ENCODE measurements at places on chromosomes 6 and 20.

GRCh38 chr6:14540810-14541540 lies 423.4 kb downstream of the CD83 start:
- no peak for DNase-seq

GRCh38 chr6:131336596-131336995 lies 201.3 kb downstream of the AKAP7 start:
- no peak for DNase-seq

DNA sequence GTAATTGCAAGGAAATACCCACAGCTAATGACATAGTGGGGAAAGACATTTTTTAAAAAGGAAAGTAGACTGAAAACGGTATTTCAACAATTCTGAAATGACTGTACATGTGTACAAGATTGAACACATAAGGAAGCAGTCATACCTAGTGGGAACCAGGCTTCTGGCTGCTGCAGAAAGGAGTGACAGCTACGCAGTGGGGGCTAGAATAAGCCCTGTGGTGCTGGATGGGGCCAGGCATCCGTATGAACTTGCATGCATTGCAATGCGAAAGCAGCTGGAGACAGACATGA lies 54.9 kb upstream of the GPR31 start:
- DNase-seq: no peak

GRCh38 chr6:163494279-163494727 lies 79.8 kb downstream of the QKI start:
- DNase-seq: no peak

GRCh38 chr6:38176797-38177751 lies 357.5 kb downstream of the ZFAND3 start:
- DNase-seq: no peak

DNA sequence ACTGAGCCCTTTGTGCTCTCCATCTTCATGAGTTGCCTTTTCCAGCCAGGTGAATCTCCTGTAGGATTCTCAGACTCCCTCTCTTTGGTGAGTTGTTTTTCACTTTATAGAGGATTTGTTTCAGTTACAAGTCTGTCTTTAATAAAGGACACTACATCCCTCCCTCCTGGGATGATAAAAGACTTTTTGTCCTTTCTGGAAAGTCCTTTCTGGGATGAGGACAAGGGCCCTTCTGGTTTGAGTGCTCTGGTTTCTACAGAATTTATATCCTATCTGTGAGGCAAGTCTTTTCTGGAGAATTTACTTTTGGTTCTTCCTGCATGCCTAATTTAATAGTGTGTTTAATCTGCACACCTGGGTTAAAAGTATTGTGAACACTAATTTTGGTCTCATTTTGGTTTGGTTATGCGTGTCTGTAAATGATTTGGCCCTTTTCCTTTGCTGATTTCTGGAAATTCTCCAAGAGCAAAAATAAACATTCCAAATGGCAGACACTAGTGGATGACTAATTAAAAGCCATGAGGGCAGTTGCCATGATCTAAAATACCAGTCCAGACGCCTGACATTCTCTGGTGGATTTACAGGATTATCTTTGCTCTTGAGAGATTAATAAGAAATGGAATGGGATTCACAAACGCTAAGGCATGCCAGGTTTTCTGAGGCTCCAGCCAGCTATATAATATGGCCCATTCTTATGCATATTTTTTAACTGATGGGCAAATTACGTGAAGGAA lies 44.8 kb downstream of the TCP11 start:
- no peak for DNase-seq

DNA sequence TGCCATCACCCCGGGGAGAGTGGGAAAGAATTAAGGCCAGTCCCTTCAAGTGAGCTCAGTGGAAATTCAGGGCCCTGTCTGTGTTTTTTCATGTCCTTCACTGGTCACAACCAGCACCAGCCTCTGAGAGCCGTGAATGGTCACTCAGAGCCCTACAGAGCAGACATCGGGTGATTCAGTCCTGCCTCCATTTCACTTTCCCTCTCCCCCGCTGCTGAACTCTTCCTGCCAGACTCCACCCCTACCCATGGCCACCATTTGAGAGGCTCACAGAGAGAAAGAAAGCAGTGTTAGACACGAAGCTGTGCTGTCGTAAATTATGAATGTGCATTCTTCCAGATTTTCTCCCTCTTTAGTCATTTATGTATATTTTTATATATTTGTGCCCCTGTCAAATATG lies 5.4 kb downstream of the R3HDML start:
- no peak for DNase-seq

GRCh38 chr6:5854899-5855298 lies 151.8 kb downstream of the NRN1 start:
- no peak for DNase-seq

GRCh38 chr20:41029150-41029901 lies 704 bp downstream of the TOP1 start:
- peak; percentile 43 for DNase-seq

GRCh38 chr6:44043479-44044153 lies 83.6 kb downstream of the MRPL14 start:
- DNase-seq: no peak

GRCh38 chr20:38001173-38001875 lies 31.9 kb downstream of the TTI1 start:
- no peak for DNase-seq

- no peak for DNase-seq
Observed at GRCh38 chr6:71889366-71889765, 3.0 kb downstream of the RIMS1 start.

DNA sequence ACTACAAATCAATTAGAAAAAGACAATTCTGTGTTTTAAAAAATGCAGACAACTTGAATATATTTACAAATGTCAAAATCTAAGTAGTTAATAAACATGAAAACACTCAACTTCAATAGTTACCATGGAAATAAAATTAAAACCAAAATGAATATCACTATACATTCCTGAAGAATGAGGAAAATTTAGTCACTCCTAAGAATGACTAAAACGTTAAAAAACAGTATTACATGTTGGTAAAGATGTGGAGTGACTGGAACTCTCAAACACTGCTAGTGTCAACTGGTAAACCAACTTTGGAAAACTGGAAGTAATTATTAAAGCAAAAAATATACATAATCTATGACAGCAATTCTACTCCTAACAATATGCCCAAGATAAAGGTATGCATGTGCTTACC lies 36.3 kb downstream of the AHI1 start:
- DNase-seq: no peak

GRCh38 chr6:165931675-165932074 lies 236.0 kb downstream of the TBXT start:
- no peak for DNase-seq

- DNase-seq: no peak
Observed at GRCh38 chr6:168100803-168101589, 22.0 kb upstream of the FRMD1 start.

GRCh38 chr6:27867051-27867944 lies 44.9 kb downstream of the OR2B2 start:
- peak; percentile 83 for DNase-seq

DNA sequence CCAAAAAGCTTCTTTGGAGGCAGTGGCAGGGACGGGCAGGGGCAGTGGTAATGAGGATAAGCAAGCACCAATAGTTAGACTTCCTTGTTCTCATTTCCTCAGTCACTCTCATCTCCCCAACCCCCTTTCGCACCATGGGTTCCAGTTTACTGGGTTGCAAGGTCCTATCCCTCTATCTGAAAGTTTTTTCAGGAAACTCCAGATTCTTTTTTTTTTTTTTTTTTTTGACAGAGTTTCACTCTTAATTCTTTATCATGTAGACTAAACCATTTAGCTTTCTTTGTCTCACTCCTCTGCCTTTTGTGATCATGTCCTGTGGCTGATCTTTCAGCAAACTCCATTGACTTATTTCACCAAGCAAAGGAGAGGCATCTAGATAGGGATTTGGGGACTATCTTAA lies 51.4 kb upstream of the GMDS start:
- no peak for DNase-seq

DNA sequence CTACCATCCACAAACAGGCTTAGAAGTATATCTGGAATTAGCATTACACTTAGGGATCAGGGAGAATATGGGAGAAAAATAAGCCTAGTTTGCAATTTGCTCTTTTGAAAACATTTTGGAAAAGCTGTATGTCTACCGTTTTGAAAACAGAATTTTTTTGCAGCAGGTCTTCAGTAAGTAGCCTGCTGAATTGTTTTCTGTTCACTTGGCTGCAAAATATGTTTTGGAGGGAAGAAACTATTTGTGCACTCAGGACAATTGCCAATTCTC lies 39.6 kb downstream of the ILRUN start:
- DNase-seq: no peak

DNA sequence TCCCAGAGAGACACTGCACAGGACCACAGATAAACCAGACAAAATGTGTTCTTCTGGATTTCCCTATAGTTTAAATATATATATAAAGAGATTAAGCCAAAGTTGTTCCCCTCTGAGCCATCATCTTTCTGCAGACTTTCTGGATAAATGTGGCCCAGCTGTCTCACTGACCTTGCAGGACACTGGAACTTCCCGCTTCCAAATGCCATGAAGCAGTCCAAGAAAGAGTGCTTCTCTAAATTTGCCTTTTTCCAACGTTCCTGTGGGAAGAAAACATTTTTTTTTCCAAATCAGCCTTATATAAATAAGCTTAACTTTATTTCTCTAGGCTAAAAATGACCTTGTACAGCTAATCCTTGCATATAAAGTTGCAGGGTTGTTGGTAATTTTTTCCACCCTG lies 65.7 kb downstream of the CYP39A1 start:
- DNase-seq: no peak

- DNase-seq: peak; percentile 67
Observed at GRCh38 chr6:127855542-127856159, 45.2 kb downstream of the THEMIS start.

- DNase-seq: no peak
Observed at GRCh38 chr6:145863366-145863765, 48.8 kb upstream of the FBXO30 start.

DNA sequence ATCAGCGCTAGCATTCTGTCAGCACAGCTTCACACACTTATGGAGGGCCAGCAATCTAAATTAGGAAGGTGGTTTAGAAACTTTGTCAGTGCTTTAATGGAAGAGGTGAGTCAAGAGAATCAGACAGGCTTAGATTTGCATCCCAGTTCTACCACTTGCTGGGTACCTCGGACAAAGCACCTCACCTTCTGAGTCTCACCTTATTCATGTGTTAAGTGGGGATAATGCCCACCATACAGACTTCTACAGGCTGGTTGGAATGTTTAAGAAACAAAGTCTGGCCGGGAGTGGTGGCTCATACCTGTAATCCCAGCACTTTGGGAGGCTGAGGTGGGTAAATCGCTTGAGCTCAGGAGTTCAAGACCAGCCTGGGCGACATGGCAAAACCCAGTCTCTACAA lies 12.2 kb upstream of the STK35 start:
- DNase-seq: no peak

DNA sequence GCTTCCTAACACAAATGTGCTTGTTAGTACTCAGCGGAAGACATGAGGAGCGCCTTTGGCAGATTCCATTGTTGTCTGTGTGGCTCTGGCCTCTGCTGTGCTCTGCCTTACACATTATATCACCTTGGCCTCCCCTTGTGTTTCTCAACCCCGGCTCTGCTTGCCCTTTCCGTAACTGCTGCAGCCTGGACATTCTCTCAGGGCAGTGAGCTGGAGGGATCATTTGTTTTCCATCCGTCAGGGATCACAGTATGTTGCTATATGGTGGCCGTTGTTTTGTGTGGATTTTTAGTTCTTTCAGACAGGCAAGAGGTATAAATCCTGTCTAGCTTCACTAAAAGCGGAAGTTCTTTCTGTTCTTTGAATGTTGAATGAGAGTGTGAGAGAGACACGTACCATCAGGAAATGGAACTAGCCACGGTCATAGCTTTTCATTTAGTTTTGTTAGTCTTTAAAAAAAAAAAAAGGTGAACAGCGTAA lies 175.1 kb downstream of the JARID2 start:
- no peak for DNase-seq

All from CD4-positive, alpha-beta T cell treated with Interleukin-17A for 4 hours (primary cell).